Vagina (tissue), 2 donors: ENCODE measurements at places on chromosomes 16 and 17.

GRCh38 chr16:12675852-12676251 lies 127.8 kb downstream of the CPPED1 start:
- DNase-seq = no peak

- DNase-seq = no peak
Measured at GRCh38 chr16:46715769-46716305, 26.4 kb downstream of the ORC6 start.

GRCh38 chr17:64358261-64358788 lies 32.3 kb downstream of the PECAM1 start:
- DNase-seq = no peak

DNA sequence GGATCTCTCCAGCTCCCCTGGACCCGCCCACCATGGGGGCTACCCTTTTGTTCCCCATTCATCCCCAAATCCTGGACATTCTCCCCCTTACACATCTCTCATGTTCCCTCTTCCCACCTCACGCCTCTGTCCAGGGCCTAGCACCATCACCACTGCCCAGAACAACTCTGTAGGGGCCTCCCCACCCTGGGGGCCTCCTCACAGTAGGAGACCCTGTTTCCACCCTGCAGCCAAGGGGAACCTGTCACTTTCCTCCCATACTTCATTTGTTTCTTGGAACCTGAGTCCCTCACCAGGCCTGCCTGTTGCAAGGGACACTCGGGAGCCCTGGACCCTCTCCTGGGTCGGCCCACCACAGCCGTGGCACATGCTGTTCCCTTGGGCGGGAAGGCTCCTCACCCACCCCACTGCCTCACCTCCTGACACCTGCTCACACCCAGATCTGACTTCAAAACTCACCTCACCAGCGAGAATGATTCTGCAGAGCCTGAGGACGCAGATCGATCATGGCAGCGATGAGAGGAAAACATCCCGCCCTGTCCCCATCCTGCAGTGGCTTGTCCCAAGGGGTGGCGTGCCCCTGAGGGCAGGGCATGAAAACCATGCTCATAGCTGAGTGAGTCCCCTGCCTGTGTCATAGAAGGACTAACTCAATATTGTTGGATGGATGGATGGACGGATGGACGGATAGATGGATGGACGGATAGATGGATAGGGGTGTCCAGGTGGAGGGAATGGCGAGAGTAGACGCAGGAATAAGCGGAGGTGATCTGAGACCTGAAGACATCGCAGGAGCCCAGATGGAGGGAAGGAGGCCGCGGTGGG lies 6.8 kb upstream of the RASD1 start:
- DNase-seq = no peak

- no peak for DNase-seq
Measured at GRCh38 chr17:43517161-43517560, 29.0 kb downstream of the ETV4 start.

GRCh38 chr17:867896-868489 lies 85.8 kb downstream of the MRM3 start:
- DNase-seq = no peak

- DNase-seq = no peak
Measured at GRCh38 chr17:64331931-64332493, 58.6 kb downstream of the PECAM1 start.

DNA sequence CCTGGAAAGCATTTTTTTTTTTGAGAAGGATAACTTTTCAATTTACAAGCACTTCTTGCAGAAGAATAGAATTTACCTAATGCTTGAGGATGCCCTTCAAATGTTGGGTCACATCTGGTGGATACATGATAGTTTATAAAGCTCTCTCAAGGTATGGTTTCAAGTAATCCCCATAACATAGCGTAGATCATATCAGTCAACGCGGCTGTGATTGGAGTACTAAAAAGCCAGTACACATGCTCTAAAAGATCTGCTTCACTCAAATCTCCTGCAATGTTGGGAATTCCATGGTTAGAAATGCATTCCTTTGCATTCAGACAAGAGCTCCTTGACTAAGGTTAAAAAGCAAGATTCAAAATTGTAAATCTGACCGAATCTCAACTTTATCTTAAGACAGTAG lies 3.9 kb upstream of the KCNJ16 start:
- DNase-seq = no peak

GRCh38 chr17:41935641-41936040 lies 5.2 kb downstream of the ODAD4 start:
- DNase-seq = no peak

DNA sequence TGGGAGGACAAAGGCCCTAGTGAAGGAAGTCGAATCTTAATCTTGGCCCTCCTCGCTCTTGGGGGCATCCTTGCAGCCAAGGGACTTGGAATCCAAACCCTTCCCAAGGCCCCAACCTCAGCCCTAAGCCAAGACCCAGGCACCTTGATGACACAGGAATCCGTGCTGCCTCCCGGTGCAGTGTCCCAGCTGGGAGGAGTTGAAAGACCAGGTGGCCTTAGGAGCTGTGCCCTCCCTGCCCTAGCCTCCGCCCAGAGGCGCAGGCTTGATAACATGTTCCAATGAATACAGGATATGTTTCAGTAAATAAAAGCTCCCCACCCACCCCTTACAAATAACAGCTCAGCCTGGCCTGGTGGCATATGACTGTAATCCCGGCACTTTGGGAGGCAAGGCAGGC lies at the start of gene CHST5:
TSS of gene CHST5 (minus strand) at position 208 of the 400 bp plus-strand sequence. CDS start 5,724 bp downstream, outside the sequence.
- no peak for DNase-seq

- no peak for DNase-seq
Measured at GRCh38 chr17:50172130-50172529, 6.3 kb downstream of the SGCA start.

DNA sequence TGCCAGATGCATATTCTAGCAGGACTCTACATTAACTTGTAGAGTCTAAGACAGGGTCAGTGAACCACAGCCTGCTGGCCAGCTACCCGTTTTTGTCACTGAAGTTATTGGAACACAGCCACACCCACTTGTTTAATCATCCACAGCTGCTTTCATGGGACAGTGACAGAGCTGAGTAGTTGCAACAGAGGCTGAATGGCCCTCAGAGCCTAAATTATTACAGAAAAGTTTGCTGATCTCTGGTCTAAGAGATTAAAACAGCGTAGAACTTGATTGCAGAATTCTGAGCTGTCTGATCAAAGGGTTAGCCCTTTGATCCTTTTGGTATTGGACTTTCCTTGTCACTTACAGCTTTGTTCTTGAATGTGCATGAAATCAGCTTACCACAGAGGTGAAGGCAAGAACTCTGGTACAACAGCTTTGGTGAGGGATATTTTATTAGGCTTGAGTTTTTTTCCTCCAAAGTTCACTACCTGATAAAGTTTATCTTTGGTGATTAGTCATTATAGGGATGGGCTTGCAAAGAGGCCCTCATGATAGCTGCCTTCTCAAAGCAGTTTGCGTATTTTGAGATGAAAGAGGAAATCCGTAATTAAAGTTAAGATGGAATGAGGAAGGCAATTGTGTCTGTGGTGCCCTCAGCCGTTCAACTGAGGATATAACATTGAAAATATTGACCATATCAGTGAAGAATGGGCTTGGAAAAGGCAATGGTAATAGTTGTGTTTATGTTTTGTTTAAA lies 23.6 kb downstream of the ALDH3A2 start:
- DNase-seq = no peak

GRCh38 chr17:79041041-79041570 lies 17.1 kb downstream of the C1QTNF1 start:
- no peak for DNase-seq

DNA sequence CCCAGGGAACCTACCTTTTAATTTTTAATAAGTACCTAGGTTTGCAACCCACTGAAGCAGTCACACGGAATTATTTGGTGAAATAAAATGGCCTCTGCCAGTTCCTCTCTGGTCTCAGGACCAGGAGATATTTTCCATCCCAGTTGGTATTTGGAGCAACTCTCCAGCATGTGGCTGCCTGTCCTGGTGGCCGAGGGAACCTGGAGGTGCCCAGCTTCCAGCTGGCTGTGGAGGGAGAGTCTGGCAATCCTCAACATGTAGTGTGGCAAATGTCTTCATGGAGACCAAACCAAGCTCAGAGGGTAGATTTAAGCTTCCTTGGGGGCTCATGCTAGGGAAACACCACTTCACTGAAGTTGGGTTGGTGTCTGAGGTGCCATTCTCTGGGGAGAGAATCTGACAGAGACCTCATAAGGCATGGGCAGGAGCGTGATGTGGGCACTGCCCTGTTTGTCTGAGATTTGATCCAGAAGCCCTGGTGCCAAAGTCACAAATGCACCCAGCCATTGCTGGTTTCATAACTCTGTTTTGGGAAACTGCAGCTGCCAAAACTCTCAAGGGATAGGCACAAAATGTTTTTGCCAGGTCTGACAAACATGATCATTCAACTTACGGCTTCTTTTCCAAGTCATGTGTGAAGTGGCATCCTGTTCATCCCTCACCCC lies 2.8 kb downstream of the MT1X start:
- DNase-seq = no peak

DNA sequence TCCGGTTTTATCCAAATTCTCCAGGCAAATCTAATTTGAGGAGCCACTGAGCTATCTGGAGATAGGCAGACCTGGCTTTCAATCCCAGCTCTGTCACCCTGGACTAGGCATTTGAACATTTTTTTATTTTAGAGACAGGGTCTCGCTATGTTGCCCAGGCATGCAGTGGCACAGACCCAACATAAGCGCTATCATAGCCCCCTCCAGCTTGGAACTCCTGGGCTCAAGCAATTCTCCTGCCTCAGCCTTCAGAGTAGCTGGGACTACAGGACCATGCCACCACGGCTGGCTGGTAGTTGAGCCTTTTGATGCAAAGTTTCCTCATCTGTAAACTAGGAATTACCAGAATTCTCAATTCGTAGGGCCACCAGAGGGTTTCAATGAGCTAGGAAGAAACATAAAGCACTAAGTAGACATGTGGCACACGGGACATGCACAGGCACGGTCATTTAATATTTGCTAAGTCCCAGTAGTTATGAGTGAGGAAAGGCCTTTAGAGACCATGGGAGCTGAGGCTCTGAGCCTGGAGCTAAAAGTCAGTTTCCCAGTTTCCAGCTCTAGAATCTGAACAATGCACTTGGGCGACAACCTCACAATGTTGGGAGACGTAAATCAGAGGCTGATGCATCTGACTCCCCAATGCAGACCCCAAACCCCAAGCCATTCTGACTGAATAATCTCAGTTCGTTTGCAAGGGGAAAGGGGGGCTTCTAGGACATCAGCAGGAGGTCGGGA lies 1.1 kb downstream of the ELOB start:
- DNase-seq = no peak

DNA sequence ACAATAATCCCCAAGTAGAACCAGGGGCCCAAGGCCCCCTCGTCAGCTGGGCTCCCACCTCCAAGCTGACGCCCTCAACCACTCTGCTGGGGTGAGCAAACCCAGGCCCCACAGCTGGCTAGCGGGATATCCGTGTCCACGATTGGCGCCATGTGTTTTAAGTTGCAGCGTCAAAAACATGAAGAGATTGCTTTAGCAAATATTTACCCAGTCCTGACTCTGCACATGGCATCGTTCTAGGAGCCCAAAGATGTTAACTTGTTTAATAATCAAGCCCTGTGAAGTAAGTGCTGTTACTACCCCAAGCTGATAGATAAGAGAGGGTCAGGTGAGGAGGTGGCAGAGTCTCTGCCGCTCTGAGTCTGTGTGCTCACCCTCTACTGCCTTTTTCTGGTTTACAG lies 344 bp upstream of the SEPTIN12 start:
- DNase-seq = no peak

GRCh38 chr16:88387941-88388627 lies 5.3 kb downstream of the ZNF469 start:
- no peak for DNase-seq

- no peak for DNase-seq
Measured at GRCh38 chr16:67733734-67734470, 14.8 kb upstream of the GFOD2 start.

- no peak for DNase-seq
Measured at GRCh38 chr17:81173762-81174155, 7.7 kb upstream of the AATK start.

DNA sequence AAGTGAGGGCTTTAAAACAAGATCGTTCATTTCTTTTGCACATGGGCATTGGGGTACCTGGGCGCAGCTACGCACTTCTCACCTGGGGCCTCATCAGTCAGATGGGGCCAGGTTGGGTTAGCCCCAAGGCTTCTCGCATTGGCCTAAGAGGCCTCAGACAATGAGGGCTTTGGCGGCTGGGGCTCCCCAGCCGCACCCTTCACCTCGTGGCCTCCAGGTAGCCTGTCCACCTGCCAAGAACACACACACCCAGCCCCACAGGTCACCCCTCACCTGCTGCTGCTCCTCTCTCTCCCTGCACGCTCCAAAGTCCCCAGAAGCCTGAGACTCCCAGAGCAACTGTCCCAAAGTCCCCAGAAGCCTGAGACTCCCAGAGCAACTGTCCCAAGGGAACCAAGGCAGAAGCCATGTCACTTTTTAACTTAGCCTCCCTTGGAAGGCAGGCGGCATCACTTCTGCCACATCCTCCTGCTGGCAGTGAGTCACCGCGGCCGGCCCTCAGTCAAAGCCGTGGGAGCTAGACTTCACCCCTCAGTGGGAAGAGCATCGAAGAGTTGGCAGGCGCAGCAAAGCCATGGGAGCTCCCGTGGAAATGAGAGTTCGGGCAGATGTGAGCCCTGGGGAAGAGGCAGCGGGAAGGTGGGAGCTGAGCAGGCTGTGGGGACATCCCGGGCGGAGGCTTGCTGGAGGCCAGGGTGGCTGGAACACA lies 78.9 kb upstream of the PLCG2 start:
- no peak for DNase-seq

DNA sequence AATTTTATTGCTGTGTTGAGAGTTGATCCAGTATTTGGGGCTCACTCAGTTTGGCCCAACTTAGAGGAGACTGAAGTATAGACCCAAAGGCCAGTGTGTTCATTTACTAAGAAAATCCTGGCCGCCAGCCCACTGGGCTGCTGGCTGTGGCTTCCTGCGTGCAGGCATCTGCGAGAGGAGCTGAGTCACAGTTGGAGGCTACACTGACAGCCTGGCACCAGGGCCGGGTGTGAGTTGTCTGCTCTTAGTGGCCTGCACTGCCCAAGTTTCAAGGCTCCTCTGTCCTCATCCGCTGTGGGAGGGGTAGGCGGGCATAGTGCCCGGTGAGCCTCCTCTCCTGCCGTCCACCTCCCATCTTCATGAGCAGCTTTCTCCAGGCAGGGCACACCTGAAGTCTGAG lies 54.2 kb downstream of the PLD6 start:
- DNase-seq = no peak

DNA sequence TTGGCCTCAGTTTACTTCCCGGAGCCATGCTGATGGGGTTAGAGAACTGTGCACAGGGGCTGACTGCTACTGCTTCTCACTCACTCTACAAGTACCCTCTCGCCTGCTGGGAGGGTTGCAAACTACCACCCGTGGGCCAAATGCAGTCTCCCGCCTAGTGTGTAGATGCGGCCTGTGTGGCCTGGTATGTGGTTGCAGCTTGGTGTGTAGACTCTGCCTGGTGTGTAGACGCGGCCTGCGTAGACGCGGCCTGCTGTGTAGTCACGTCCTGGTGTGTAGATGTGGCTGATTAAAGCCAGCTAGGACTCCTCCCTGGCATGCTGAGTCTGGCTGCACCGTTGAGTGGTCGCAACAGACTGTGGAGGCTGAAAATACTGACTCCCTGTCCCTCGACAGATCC lies 7.3 kb downstream of the CANT1 start:
- DNase-seq = no peak
